Activated CD8-positive, alpha-beta memory T cell treated with anti-CD3 and anti-CD28 coated beads, Interleukin-2, amount 50 U/mL, for 48 hours (primary cell): ENCODE measurements at places on chromosomes 11 and 22.

- no peak for DNase-seq
These were observed 49.8 kb upstream of the PPARA start for GRCh38 chr22:46100401-46101105.

DNA sequence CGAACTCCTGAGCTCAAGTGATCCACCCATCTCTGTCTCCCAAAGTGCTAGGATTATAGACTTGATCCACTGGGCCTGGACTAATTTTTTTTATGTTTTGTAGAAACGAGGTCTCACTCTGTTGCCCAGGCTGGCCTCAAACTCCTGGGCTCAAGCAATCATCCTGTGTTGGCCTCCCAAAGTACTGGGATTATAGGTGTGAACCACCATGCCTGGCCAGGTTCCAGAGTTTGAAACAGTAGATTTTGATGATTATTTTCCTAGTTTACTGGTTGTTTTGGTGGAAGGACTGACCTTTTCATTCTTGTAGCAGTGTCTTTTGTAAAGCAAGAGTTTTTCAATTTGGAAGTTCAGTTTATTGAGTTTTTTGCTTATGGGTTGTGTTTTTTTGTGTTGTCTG is 15.0 kb downstream of the CABIN1 start:
- DNase-seq = no peak

- DNase-seq = no peak
These were observed 165.6 kb downstream of the RCN1 start for GRCh38 chr11:32256466-32256865.

DNA sequence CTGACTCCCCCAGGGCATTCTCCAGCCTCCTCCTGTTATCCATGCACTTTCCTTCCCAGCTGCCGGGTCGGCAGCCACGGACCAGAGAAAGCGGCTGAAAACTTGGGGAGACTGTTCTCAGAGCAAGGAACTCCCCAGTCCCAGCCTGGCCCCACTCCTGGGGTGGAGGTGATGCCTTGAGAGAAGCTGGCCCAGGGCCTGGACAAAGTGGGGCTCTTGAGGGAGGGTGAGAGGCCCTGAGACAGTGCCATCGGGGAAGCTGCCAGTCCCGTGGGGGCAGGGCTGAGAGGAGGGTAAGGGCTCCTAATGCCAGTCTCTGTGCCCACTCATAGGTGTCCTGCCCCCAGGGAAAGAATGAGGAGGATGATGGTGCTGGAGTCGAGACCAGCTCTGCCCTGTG is 53.8 kb downstream of the FLRT1 start:
- DNase-seq = no peak

GRCh38 chr22:48734359-48734758 is 1093.3 kb downstream of the BRD1 start:
- DNase-seq = no peak

DNA sequence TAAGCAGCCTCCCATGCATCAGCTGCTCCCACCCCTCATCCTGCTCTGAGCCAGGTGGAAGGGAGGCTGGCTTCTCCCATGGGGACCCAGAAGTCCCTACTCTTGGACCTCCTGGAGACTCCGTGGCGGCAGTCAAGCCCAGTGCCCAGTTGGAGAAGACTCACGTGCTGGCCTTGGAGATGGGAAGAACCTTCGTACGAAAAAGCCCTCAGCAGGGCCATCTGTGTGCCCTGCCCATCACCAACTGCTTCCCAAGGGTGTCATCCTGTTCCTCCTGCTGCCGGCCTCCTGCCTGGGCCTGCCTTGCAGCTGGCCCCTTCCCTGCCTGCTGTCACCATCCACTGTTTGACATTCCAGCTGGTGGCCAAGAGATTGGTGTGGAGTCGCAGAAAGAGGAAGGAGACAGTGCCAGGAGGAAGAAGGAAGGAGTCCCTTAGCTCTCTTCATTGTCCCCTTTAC is 28.0 kb downstream of the ARHGAP1 start:
- DNase-seq = no peak

- DNase-seq = no peak
These were observed 90.7 kb downstream of the SNX19 start for GRCh38 chr11:130825561-130825960.

DNA sequence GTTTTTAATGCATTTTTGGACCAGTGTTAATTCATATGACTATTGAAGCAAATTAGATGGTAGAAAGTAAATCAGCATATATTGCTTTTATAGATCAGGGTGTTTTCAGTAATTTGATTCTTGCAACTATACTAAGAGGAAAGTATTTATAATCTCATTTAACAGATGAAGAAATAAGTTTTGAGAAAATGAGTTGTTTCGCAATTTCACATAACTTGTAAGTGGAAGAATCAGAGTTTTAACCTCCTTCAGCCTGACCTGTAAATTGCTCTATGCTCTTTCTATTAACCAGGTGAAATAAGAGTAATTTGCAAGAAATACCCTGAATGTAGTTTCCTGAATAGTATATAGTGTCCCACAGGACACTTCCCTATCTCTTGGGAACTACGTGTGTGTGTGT is 1106.8 kb upstream of the RAG2 start:
- no peak for DNase-seq

GRCh38 chr11:10920205-10920604 is 62.4 kb upstream of the ZBED5 start:
- no peak for DNase-seq

DNA sequence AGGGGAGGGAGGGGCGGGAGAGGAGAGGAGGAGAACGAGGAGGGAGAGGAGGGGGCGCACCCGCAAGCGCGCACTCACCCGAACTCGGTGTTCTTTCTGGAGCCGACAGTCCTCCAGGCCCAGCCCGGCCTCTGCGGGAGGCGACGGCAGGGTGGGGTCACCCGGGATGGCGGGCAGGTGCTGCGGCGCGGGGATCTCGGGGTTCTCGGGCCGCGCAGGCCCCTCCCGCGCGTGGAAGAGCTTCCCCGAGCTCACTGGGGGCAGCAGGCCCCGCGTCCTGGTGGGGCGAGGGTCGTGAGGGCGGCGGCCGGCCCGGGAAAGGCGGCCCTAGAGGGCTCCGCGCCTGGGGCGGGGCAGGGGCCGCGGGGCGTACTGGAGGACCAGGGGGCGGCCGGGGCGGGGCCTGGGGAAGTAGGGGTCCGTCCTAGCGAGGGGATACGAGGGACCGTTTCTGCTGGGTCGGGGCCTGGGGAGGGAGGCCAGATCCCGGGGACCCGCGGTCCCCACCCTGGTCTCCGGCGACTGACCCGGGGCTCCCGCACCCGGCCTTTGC is 5.2 kb downstream of the LMNTD2 start:
- DNase-seq = no peak

DNA sequence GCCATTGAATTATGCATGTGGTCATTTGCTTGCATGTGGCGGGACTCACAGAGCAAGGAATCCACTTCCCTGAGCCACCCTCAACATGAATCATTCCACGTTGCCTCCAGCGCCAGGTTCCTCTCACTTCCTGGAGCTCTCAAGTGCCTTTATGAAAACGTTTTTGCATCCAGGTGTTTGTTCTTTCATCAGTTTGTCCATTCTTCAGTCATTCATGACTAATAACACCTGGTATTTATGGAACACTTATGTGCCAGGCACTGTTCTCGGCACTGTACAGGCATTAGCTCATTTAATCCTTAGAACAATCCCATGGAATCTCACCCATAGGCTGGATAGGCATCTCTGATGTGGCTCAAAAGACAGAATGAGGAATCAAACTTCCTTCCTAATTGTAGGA is 256.1 kb upstream of the SYN3 start:
- DNase-seq = no peak

- DNase-seq = no peak
These were observed 104.0 kb downstream of the MSANTD4 start for GRCh38 chr11:105918039-105918438.

- DNase-seq = no peak
These were observed 36.6 kb downstream of the DCUN1D5 start for GRCh38 chr11:103055221-103055890.

DNA sequence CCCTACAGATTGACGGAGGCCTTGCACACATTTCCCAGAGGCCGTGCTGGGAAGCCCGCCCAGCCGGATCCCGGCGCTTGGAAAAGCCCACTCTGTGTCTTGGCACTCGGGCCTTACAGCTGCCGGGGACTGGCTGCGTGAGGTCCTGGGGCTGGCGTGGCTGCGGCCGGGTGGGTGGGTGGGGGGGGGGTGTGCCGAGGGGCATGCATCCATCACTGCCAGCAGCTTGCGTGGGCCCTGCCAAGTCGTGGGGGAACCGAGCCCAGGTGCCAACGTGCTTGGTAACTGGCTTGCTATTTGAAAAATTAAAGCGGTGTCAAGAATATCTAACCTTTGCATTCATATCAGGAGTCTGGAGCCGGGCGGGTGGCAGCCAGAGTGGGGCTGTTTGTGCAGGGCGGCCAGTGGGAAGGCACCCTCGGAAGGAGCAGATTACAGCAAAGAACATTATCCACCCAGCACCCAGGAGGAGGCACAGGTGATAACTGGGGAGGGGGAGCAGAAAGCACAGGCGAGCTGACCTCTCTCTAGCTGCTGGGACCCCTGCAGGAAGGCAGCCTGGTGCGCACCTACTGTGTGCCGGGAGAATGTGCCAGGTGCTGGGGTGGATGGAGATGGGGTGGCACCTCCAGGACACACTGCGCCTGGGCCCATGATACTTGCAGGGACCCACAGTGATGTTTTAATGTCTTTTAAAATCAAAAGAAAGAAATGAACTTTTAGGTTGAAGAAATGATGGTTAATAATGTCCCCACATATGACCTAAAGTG is 28.5 kb upstream of the SMIM38 start:
- DNase-seq = no peak

DNA sequence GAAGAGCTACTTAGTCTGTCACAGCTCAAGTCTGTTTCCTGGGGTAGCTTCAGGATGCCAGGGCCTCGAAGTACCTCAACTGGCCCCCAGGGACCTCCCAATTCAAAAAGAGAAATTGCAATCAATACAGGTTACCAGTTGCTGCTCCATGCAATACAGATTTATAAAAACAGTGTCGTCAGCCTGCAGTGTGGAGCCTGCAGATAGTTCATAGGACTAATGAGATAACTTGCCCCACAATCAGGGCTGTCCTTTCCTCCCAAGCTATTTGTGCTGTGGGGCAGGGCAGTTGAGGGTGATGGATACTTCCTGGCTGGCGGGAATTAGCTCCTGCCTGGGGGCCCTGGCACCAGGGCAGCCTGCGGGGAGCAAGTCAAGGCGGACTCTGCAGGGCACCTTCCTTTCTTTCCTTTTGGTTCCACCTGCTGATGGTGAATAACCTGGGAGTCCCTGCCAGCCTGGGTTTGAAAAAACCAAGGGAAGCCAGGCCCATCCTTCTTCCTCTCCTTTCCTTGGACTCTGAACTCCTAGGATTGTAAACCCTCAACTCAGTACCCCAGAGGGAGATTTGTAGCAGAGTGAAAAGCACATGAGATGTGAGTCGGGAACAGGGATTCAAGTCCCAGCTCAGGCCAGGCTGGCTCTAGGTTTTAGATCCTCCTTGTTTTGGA is 216.6 kb downstream of the CEP164 start:
- DNase-seq = no peak

DNA sequence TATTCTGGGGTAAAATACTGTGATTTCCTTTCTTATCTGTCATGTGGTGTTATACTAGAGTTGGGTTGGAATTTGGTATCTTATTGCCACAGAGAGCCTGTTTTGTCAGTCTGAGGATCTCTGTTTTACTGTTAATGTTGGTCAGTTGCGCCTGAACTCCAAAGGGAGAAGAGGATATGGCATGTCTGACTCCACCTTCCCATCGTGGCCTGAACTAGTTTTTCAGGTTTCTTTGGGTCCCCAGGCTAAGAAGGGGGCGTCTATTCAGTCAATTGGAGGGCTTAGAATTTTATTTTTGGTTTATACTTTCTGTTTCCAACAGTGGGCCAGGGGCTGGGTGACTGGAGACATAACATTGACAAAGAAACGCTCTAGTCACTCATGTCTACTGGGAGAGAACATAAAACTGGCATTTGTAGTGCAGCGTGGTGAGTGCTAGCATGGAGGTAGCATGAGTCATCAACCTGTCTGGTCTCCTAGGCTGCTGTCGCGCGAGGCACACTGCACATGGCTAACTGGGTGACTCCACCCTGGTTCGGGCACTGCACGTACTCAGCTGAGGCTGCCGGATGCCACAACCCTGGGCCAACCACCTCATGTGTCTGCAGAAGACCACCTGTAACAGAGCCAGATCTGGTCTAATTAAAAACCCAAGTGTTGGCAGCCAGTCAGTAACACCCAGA is 120.1 kb upstream of the OR9Q1 start:
- DNase-seq = peak; percentile 61

DNA sequence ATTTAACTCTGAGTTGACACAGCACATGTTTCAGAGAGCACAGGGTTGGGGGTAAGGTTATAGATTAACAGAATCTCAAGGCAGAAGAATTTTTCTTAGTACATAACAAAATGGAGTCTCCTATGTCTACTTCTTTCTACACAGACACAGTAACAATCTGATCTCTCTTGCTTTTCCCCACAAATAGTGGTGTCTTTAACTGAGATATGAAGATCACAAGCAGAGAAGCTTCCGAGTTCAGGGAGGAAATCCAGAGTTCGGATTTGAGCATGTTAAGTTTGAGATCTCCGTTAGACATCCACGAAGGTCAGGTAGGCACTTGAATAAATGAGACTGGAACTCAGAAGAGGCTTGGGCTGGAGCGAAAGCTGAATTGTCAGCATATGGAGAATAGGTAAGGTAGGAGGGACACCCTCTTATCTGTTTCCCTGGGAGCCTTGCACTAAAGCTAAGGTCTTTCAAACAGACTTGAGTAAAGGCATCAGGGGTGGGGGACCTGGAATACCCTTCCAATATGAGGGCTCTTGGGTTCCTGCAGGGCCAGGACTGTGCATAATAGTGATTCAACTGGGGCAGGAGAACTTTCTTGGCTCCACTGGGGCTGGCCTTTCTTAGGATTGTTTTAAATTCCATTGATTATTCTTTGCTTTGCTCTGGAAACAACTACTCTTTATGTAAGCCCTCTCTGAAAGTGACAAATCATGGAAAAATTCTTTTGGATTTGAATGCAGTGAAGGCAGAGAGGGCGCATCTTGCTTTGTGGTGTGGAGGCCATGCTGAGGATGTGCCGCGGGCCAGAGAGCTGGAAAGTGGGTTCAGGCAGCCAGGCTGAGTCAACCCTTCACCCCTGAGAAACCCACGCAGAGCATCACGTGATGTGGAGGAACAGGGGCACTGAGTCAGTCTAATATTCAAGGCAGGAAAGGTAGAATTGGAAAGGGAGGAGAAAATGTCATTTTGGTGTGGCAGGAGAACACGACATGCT is 62.7 kb upstream of the AMPD3 start:
- DNase-seq = no peak

GRCh38 chr22:38177926-38178604 is 3.6 kb downstream of the PLA2G6 start:
- no peak for DNase-seq
